ENCODE measurements at places on chromosomes 12 and 14.

GRCh38 chr14:68477110-68477455 lies 315.8 kb downstream of the ZFP36L1 start:
- H3K36me3 ChIP-seq, result peaks cover 3% of the 10 kb centered on the region
- no peak for DNase-seq
- H3K27ac ChIP-seq, result peak overlapping the region; percentile 98
- peak overlapping the region; percentile 25 for H3K4me3 ChIP-seq
- H3K27me3 ChIP-seq, result no peaks in the 10 kb centered on the region

DNA sequence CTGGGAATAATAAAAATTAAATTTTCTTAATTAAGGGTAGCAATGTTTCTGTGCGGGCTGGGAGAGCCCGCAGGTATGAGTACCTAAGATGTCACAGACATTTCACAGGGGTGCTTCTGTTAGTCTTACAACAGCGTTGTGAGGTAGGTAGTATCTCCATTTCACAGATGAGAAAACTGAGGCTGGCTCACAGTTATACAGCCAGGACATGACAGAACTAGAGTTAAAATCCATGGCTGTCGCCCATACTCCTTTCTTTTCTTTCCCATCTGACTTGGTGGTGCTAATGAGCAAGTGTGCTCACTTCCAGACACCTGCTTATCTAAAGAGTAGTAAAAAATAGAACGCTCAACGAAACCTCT lies 2.1 kb downstream of the BMAL2 start:
- no peak overlapping the region for H3K27ac ChIP-seq
- H3K36me3 ChIP-seq, result no peaks in the 10 kb centered on the region
- H3K4me1 ChIP-seq, result peaks cover 20% of the 10 kb centered on the region
- peaks cover 15% of the 10 kb centered on the region for H3K27me3 ChIP-seq

DNA sequence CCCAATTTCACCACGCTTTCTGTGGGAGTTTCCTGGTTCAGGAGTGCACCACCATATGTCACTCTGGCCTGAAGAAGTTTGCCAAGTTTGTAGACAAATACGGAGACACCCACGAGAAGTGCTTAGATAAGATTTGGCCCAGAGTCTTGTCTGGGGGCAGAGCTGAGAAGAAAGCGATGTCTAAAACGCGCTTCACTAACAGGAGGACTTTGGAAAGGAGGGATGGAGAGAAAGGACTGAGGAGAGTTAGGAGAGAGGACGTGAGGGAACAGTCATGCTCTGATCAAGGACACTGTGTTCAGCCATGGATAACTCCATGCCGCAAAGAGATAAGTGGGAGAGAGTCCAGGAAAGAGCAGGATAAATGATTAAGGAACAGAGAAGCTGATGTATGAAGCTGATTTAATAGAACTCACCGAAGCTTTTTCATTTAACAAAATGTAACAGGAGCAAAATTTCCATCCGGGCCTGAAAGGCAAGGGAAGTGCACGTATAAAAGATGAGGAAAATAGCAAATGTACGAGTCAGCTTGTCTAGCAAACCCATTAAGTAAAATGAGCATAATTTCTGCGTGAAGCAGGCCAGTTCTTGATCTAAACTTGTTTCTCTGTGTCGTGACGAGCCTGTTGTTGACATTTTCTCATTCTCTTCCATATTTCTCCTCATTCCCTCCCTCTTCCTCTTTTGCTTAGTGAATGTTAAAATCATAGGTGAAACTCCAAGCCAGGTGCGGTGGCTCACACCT lies 23.4 kb upstream of the MAP3K9 start:
- no peak overlapping the region for H3K27ac ChIP-seq
- H3K4me3 ChIP-seq, result no peak overlapping the region
- no peak for DNase-seq
- H3K36me3 ChIP-seq, result peaks cover 2% of the 10 kb centered on the region
- H3K4me1 ChIP-seq, result no peaks in the 10 kb centered on the region

GRCh38 chr12:43102546-43103264 lies 449.3 kb downstream of the ADAMTS20 start:
- no peak overlapping the region for H3K4me3 ChIP-seq
- H3K27ac ChIP-seq, result no peak overlapping the region
- H3K36me3 ChIP-seq, result no peaks in the 10 kb centered on the region
- peaks cover 6% of the 10 kb centered on the region for H3K4me1 ChIP-seq
- DNase-seq, result no peak

- peak overlapping the region; percentile 11 for H3K4me3 ChIP-seq
- no peaks in the 10 kb centered on the region for H3K36me3 ChIP-seq
- H3K4me1 ChIP-seq, result peaks cover 39% of the 10 kb centered on the region
- H3K27me3 ChIP-seq, result no peaks in the 10 kb centered on the region
- DNase-seq, result no peak
Observed at GRCh38 chr12:68453876-68454275, 121.7 kb upstream of the MDM1 start.

GRCh38 chr12:61896436-61896835 lies 363.8 kb upstream of the USP15 start:
- no peaks in the 10 kb centered on the region for H3K36me3 ChIP-seq
- H3K27me3 ChIP-seq, result no peaks in the 10 kb centered on the region
- no peak overlapping the region for H3K27ac ChIP-seq

DNA sequence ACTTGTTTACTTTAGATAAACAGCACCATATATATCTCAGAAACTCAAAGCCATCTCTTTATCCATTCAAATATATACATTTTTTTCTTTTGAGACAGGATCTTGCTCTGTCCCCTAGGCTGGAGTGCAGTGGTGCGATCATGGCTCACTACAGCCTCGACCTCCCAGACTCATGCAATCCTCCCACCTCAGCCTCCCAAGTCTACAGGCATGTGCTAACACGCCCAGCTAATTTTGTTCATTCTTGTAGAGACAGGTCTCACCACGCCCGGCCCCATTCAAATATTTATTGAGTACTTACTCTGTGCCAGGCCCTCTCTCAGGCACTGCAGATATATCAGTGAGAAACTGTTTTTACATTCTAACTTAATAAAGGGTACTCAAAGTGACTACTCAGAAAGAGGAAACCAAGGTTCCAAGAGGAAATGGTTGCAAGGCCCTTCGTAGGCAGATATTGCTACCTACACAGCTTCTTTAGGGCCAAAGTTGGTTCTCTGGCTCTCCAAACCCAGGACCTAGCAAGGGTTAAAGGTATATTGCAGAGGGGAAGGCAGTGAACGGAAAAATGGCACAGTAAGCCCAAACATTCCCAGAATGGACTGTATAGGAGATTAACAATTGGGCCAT lies 2.9 kb downstream of the ATXN3 start:
- H3K36me3 ChIP-seq, result peaks cover 3% of the 10 kb centered on the region
- DNase-seq, result no peak
- H3K4me3 ChIP-seq, result no peak overlapping the region
- no peaks in the 10 kb centered on the region for H3K27me3 ChIP-seq

DNA sequence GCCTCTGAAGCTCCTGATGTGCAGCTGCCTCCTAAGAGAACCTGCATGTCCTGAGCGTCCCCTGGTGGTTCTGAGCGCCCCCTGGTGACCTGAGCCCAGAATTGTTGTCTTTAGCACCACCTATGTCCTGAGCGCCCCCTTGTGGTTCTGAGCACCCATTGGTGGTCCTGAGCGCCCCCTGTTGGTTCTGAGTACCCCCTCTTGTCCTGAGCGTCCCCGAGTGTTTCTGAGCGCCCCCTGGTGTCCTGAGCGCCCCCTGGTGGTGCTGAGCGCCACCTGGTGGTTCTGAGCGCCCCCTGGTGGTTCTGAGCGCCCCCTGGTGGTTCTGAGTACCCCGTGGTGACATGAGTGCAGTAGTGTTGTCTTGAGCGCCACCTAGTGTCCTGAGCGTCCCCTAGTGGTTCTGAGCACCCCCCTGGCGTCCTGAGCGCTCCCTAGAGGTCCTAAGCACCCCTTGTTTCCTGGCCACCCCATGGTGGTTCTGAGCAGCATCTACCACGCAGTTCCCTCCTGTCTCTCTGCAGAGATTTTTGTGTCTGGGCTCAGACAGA lies 782.5 kb downstream of the TMEM121 start:
- H3K36me3 ChIP-seq, result peaks cover 2% of the 10 kb centered on the region
- peaks cover 4% of the 10 kb centered on the region for H3K27me3 ChIP-seq
- H3K27ac ChIP-seq, result peak overlapping the region; percentile 35
- H3K4me1 ChIP-seq, result peaks cover 24% of the 10 kb centered on the region
- no peak overlapping the region for H3K4me3 ChIP-seq
- peak; percentile 82 for DNase-seq

- H3K4me3 ChIP-seq, result no peak overlapping the region
- H3K27ac ChIP-seq, result no peak overlapping the region
- DNase-seq, result no peak
- H3K36me3 ChIP-seq, result peaks cover 34% of the 10 kb centered on the region
- no peaks in the 10 kb centered on the region for H3K27me3 ChIP-seq
Observed at GRCh38 chr12:50747817-50748216, 16.1 kb upstream of the ATF1 start.

DNA sequence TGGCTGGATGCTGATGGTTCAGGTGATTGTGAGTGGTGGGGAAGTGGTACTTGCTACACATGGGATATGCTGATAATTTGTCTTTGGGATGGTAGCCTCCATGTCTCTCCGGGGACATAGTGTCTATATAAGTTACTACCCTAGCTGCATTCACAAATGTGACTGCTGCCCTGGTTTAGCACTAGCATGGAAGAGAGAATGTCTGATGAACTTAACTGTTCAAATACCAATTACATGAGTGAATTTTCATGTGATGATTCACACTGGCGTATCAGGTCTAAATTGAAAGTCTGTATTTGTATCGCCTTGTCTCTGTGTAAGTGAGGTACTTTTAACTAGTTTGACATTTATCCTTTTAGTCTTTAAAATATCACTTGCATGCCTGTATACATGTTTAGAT lies 34.4 kb downstream of the ATF7IP start:
- H3K4me3 ChIP-seq, result peak overlapping the region; percentile 43
- peak overlapping the region; percentile 52 for H3K27ac ChIP-seq
- no peak for DNase-seq
- H3K4me1 ChIP-seq, result peaks cover 36% of the 10 kb centered on the region

DNA sequence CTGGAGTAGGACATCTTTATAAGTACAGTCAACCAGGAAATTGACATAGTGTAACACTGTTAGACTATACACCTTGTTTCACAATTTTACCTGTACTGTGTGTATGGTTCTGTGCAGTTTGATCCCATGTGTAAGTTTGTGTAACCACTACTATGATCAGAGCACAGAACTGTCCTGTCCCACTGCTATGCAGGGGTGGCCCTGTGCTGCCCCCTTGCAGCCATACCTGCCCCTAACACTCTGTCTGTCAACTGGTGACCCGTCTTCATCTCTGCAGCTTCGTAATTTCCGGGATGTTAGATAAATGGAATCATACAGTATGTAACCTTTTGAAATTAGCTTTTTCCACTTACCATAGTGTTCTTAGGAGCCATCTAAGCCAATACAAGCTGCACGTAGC lies 58.7 kb upstream of the RD3L start:
- H3K4me1 ChIP-seq, result peaks cover 2% of the 10 kb centered on the region
- DNase-seq, result no peak
- no peaks in the 10 kb centered on the region for H3K36me3 ChIP-seq
- no peak overlapping the region for H3K27ac ChIP-seq
- no peak overlapping the region for H3K4me3 ChIP-seq

DNA sequence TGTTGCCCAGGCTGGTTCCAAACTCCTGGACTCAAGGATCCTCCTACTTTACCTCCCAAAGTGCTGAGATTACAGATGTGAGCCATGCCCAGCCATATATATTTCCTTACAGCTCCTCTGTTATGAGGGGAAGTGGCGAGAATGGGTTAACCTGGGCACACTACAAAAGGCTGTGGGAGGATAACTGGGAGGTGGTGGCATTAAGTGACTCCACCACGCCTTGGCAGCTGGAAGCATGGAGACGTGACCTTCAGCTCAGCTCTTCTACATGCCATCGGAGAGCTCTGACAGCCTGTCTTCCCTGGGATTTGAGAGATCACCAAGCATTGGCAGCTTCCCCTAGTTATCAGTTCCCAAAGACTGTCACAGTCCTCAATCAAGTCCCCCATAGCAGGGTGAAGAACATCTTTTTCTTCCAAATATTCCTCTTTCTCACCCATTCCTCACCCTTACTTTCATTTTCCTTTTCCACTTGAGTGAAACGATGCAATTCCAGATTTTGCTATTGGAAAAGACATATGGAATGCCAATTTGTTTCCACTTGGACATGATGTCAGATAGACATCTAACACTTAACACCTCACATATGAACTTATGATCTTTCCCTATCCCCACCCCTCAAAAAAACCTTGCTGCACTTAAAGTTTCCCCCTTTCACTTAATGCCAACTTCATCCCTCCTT lies 48.5 kb downstream of the PHLDA1 start:
- H3K27ac ChIP-seq, result no peak overlapping the region
- no peaks in the 10 kb centered on the region for H3K36me3 ChIP-seq
- peaks cover 9% of the 10 kb centered on the region for H3K4me1 ChIP-seq
- no peak for DNase-seq
- peaks cover 3% of the 10 kb centered on the region for H3K27me3 ChIP-seq

DNA sequence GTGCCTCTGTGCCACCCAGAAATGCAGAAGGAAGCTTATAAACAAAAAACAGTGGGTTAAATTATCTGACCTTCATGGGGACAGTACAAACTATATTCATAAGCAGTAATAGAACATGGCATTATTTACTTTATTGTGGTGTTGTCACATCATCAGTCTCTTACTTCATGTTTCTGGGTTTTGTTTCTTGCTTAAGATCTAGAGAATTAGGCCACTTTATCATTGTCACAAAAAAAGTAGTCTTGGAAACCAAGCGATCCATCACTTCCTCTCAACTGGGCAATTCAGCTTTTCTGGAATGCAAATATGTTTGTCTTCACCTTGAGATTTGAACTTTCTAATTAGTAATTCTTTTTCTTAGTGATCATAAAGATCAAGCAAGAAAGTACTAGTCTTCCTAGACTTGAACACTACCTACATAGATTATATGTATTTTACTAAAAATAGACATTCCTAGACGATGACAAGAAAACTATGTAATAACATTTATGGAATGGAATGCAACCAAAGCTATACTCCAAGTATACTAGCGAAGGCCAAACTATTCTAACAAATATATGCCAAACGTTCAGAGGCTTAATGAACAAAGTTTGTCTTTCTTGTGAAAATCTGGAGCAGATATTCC lies 363.4 kb downstream of the DAD1 start:
- no peak for DNase-seq
- H3K4me1 ChIP-seq, result peaks cover 14% of the 10 kb centered on the region
- no peaks in the 10 kb centered on the region for H3K36me3 ChIP-seq
- no peak overlapping the region for H3K27ac ChIP-seq
- H3K27me3 ChIP-seq, result no peaks in the 10 kb centered on the region

DNA sequence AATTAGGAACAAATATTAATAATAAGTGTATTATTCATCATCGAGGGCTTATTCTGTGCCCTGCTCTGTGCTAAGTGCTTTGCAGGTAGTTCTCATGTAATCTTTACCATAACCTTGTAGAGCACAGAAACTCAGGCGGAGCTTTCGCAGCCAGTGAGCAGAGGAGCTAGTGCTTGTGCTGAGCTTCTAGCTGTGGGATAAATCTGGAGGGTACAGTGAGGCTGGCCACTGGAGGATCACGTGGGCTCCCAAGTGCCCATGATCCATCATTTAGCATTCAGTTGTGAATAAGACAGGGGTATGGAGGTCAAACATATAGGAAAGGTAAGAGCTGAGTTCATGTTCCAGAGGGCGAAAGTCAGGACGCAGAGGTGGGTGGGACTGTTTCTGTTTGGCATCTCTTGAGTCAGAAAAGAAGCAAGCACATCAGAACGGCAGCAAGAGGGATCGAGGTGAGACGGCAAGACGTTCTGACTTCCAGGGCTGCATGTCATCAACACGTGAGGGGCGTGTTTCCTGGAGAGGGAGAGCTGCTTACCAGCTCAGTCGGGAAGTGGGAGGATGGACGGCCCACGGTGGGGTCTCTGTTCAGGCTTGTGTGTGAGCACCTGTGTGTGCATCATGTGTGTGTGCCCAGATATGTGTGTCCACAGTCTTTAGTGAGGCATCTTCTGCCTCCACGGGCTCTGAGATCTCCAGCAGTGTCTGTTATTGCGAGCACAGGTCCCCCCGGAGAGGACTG lies 16.8 kb upstream of the KRT80 start:
- peaks cover 31% of the 10 kb centered on the region for H3K27me3 ChIP-seq
- no peaks in the 10 kb centered on the region for H3K4me1 ChIP-seq
- no peak overlapping the region for H3K27ac ChIP-seq
- no peak overlapping the region for H3K4me3 ChIP-seq
